ENCODE measurements at places on chromosomes 3 and 15. TPM values are rescaled to one million over a fixed set of nuclear protein-coding genes. Genes with fewer than 3 reads are reported as not detected.

GRCh38 chr3:188584958-188585689, 431.2 kb downstream of the LPP start:
- no peak for DNase-seq

The GAP43 gene
- 0.11 TPM for total RNA-seq

The SNX33 gene
- total RNA-seq = 14.8 TPM

DNA sequence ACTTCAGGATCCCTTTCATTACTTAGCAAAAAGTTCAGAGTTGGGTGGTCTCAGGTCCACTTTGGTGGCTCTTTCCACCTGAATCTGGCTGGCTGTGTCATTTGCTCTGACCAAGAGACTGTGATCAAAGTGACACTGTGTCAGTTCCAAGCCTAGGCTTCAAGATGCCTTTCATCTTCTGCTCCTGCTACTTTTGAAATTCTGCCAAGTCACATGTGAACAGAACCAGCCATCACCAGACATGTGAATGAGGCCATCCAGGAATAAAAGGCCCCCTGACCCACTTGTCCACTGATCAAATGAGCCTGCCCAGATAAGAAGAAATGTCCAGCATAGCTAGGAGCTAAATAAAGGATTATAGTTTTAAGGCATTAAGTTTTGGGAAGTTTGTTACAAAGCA, 132.2 kb downstream of the OSBPL10 start:
- DNase-seq = peak; percentile 24

GRCh38 chr15:27587810-27588209, 511.3 kb downstream of the OCA2 start:
- peak; percentile 53 for DNase-seq

DNA sequence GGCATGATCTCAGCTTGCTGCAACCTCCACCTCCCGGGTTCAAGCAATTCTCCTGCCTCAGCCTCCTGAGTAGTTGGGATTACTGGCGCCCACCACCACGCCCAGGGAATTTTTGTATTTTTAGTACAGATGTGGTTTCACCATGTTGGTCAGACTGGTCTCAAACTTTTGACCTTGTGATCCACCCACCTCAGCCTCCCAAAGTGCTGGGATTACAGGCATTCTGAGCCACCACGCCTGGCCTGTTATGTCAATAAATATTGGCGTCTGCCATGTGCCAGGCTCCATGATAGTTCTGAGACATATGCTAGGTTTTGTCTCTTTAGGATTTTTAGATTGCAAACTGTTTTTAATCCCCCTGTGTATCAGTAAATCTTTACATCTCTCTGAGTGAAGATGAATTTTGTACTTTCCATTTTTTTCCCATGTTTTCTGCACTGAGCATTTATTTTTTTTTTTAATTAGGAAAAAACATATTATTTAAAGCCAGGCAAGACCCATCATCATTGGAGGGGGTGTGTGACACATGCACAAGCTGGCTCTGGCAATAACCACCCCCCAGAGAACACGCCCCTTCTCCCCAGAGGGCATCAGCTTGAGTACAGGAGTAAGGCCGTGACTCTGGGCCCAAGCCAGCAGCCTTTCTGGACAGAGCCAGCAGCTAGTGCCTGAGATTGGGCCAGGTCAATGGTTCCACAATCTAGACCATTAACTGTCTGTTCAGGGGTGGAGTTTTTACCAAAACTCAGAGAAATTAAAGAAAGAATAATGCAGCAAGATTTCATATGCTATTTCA, 51.0 kb upstream of the ATP1B3 start:
- DNase-seq = no peak

The RBPMS2 gene
- total RNA-seq = 2.7 TPM

GRCh38 chr3:139283301-139283700, 60.5 kb upstream of the MRPS22 start:
- no peak for DNase-seq

GRCh38 chr3:126446791-126447190, 28.9 kb downstream of the ZXDC start:
- DNase-seq = no peak

The SLC28A2 gene
- total RNA-seq = not detected

- no peak for DNase-seq
Measured at GRCh38 chr3:5181469-5182141, 5.9 kb upstream of the EDEM1 start.

- no peak for DNase-seq
Measured at GRCh38 chr3:70982700-70983140, 600.8 kb downstream of the FOXP1 start.

The KY gene
- not detected for total RNA-seq

DNA sequence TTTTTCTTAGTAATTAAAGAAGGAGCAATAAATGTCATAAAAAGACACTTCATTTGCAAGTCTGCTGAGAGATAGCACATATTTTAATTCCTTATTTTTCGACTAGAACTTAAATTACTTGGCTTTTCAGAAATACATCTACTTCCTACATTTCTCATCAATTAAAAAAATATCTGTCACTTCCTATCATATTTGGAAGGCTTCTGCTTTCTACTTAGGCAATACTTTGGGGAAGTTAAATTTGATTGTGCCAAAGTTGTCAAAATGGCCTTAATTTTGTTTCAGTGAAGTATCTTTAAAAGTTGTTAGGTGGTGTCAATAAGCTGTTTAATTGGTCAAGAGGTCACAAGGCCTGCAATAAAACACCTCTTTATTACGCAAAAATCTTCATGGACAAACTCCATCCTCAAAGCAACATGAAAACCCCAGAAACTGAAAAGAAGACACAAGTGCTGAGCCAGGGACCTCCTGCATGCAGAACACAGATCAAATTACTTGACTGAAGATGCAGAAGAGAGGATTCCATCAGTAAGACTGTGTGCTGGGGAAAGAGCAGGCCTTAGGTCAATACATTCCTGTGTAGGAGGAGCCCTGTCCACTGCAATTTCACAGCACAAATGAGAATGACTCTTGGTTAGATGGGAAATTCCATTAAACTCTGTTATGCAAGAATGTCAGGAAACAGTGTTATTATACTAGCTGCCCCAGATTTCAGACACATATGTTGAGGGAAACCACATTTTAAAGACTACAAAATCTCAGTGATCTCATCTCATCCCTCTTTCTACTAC, 48.0 kb upstream of the FSTL1 start:
- no peak for DNase-seq

DNA sequence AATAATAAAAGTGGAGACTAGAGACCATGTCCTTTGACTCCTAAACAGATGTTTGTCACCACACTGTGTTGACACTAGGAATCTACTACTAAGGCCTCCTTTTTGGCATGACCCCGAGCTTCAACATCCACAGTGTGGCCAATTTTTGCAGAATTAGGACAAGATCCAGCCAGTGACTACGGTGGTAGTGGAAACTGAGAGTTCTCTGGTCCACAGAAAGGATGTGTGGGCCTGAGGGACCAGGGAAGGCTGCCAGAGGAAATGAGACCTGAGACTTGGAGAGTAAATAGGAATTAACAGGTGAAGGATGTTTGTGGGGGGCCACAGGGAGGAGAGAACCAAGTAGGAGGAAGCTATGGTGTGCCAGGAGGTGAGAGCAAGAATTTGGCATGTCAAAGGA, 122.7 kb downstream of the CHCHD6 start:
- DNase-seq = no peak

The POTEB gene
- total RNA-seq = not detected

DNA sequence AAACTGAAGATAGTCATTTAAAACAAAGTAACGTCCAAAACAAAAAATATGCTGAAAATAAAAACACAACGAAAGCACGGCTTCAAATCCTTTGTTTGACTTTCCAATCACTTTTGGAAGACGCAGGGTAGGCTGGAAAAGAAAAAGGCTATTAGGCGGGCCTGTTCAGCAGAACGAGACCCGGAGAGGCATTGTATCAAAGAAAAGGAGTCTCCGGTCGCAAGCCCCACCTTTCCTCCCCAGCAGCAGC, 691 bp downstream of the SENP7 start:
- DNase-seq = no peak

GRCh38 chr3:27910456-27910855, 188.3 kb upstream of the EOMES start:
- DNase-seq = no peak

The ZMYND10 gene
- total RNA-seq = 1.1 TPM

The C3orf20 gene
- not detected for total RNA-seq

DNA sequence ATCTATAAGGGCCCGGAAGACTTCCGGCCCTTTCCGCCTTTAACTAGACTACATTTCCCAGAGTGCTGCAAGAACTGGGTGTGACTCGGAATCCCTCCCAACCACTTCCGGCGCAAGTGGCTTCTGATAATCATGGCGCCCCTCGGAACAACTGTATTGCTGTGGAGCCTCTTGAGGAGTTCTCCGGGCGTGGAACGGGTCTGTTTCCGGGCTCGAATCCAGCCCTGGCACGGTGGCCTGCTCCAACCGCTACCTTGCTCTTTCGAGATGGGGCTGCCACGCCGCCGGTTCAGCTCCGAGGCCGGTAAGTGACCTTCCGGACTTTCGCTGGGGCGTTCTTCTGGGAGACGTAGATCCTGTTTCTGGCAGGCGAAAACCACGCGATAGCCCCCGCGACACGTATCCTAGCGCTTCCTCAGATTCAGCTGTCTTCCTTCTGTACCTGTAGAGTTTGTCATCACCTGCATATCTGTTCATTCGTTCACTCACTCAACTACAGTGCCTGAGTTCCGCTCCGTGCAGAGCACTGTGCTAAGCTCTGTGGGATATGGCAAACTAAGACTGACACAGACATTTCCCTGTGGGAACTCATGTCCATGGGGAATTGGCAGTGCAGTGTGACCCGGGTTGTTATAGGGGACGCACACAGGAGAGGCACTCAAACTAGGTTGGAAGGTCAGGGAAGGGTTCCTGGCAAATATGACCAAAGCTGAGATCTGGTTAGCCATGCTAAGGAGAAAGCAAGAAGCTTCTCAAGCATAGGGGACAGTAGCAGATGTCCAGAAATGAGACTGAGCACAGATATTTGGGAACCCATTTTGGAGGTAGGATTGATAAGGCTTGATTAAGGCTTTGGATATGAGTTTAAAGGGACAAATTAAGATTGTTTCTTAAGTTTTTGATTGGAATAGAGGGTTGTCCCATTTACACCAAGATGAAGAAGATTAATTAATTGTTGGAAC, at the start of gene MRPS22:
TSS of gene MRPS22 (plus strand) at position 126 of the 962 bp plus-strand sequence. CDS start at position 133, 7 bp downstream.
- DNase-seq = peak; percentile 78

DNA sequence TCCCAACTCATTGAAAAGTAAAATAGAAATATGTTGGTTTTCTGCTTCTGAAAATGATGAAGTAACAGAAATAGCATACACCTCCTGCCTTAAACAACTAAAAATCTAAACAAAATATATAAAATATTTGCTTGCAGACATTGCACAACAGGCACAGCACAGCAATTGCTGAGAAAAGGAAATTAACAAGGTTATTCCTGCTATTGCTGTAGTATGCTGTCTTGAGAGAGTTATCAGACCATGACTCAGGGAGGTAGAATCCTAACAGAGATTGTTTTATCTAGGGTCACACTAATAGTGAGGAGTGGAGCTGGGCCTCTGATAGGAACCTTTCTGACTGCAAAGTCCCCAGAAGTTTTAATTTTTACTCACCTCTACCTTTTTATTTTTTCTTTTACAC, 72.6 kb downstream of the ZBTB20 start:
- DNase-seq = no peak

DNA sequence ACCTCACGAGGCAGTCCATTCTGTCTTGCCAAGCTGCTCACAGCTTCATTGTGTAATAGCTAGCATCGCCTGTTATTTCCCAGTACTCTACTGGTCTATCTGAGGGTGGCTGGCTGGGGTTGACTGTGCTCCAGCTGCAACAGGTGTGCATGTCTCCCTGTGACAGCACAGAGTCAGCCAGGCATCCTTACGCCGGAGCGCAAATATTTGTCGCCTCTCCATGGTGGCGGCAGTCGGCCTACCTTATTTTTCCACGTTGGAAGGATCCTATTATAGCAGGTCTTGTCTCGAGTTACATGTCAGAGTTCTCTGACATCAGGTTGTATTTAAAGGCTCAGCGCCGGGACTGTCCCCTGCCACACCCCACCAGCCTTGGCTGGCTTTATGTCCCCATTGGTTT, 307.1 kb downstream of the TLE3 start:
- no peak for DNase-seq

DNA sequence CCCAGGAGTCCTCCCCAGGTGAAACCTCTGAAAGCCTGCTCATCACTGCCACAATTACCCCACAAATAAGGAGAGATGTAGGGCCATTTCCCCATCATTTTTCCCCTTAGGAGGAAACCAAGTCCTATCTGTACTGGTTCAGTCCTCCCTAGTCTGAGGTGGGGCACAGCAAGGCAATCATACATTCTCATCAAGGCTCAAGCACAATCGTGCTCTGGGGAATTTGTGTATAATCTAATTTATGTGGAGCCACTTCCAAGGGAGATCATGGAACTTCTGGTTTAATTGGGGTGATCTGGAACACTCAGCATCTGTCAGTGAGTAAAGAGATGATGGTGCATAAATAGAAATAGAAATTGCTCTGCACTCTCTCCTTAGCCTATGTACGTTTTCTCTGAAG, 546.9 kb downstream of the IGSF11 start:
- DNase-seq = no peak

The PRKCD gene
- total RNA-seq = 15.7 TPM

GRCh38 chr3:141926929-141927328, 50.5 kb downstream of the ATP1B3 start:
- DNase-seq = no peak

- DNase-seq = no peak
Measured at GRCh38 chr3:188635258-188636042, 481.5 kb downstream of the LPP start.

DNA sequence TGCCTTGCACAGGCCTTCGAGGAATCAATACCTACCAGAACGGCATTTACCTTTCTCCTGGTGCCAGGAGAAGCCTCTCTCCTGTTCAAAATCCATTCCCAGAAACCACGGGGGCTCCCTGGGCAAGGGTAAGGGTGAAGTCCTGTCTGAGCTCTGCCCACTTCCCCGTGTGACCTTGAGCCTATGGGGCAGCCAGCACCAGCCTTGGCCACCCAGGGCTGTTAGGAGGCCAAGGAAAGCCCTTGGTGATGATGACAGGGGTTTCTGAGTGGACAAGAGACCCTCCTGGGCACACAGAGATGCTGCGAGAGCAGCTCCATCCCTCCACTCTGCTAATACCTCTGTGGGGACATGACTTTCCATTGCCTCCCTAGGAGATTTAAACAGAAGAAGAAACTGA, 5.9 kb downstream of the SCN5A start:
- DNase-seq = no peak

- peak; percentile 15 for DNase-seq
Measured at GRCh38 chr3:161560008-161560637, 63.5 kb downstream of the OTOL1 start.

- no peak for DNase-seq
Measured at GRCh38 chr15:90306560-90306959, 41.1 kb downstream of the NGRN start.

DNA sequence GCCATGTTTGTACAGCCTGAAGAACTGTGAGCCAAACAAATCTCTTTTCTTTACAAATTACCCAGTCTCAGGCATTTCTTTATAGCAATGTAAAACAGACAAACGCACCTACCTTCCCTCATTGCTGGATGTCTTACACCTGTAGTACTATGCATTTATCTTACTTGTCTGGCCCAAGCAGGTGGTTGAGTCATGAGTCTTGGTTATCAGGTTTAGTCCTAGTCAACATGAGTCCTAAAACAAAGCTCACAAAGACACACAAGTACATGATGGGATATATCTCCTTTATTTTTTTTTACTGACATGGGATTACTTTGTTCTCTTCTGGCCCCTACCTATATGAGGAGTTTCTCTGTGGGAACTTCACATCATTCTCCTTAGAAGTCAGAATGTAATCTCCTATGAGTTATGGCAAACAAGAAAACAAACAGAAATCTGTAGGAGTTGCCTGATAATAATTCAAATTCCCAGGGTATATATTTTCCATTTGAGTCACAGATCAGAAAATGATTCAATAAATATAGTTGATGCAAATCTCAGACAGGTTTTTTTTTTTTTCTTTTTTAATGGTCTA, 33.6 kb upstream of the PLSCR2 start:
- no peak for DNase-seq

Data from K562 (cell line).